ENCODE measurements at places on chromosomes 11 and 22. TPM values are rescaled to one million over a fixed set of nuclear protein-coding genes. Genes with fewer than 3 reads are reported as not detected.

Gene ENTHD1
- total RNA-seq, result not detected

Gene NAP1L4
- 201 TPM for total RNA-seq

Gene ARHGAP8
- 105 TPM for total RNA-seq

Gene CENPM
- 16.9 TPM for total RNA-seq

Gene NXPE4
- not detected for total RNA-seq

Gene RASSF7
- total RNA-seq, result 38.2 TPM

Gene OR6Q1
- total RNA-seq, result not detected

Gene TPBGL
- not detected for total RNA-seq

Gene HSPB2
- not detected for total RNA-seq

Gene OR9G4
- total RNA-seq, result not detected

Gene SMTNL1
- not detected for total RNA-seq

Gene OR52B6
- total RNA-seq, result not detected

GRCh38 chr11:91136631-91137030, 913.8 kb upstream of the CHORDC1 start:
- H3K27me3 ChIP-seq, result no peaks in the 10 kb centered on the region
- no peaks in the 10 kb centered on the region for H3K4me1 ChIP-seq
- no peak for DNase-seq
- H3K4me3 ChIP-seq, result no peak overlapping the region

DNA sequence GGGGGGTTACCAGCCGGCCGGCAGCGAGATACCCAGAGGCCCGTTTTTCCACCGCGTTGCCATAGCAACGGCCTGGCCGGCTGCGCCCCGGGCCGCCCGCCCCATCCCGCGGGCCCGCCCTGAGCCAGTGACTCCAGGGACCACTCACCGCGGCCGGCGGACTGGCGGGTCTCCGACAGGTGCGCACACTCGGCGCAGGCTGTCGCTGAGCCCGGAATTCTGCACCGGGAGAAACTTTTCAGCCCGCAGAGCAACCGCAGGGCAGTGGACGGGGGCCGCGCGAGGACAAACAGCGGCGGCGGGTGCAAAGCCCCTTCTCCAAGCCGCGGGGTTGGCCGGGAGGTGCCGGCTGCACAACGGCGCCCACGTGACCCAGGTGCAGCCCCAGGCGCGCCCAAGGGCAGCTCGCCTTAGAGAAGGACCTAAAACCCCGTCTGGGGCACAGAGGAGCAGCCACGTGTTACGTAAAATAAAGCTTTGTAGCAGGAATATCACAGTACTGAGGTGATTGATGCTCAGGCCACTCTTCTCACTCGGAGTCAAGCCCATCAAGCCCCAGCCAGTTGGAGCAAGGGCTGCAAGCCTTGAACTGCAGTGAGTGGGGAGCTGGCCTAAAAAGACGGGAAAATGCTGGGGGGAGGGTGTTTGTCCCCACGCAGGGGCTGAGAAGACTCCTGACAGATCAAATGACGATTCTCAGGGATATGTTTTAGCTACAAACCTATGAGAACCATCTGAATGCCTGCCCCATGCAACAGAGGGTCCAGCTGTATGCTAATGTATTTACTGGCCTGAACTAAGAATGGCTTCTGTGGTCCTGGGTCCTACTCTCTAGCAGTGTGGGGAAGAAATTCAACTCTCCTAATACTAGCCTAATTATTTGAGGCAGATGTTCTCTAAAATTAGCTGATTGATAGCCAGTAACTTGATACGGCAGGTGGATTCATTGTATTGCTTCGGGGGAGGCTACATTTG, at the start of gene STK33:
Gene STK33, minus strand, starts transcription at position 294 of the 975 bp plus-strand sequence. CDS start 119,323 bp downstream, outside the sequence.
- H3K36me3 ChIP-seq, result no peaks in the 10 kb centered on the region
- H3K27me3 ChIP-seq, result no peaks in the 10 kb centered on the region
- H3K27ac ChIP-seq, result peak within 1 kb of the TSS; percentile 87
- H3K4me1 ChIP-seq, result peaks cover 10% of the 10 kb centered on the region

GRCh38 chr11:69232821-69233743, 60.9 kb upstream of the MYEOV start:
- H3K27me3 ChIP-seq, result peaks cover 3% of the 10 kb centered on the region
- DNase-seq, result no peak
- H3K27ac ChIP-seq, result no peak overlapping the region
- H3K4me1 ChIP-seq, result no peaks in the 10 kb centered on the region
- H3K4me3 ChIP-seq, result no peak overlapping the region

- H3K27me3 ChIP-seq, result peaks cover 12% of the 10 kb centered on the region
- no peak overlapping the region for H3K4me3 ChIP-seq
- H3K36me3 ChIP-seq, result no peaks in the 10 kb centered on the region
- peak overlapping the region; percentile 19 for H3K27ac ChIP-seq
- no peak for DNase-seq
These were observed 4.1 kb upstream of the CD82 start for GRCh38 chr11:44561275-44561805.

- H3K27ac ChIP-seq, result no peak overlapping the region
- no peaks in the 10 kb centered on the region for H3K4me1 ChIP-seq
- H3K36me3 ChIP-seq, result no peaks in the 10 kb centered on the region
- H3K27me3 ChIP-seq, result peaks cover 57% of the 10 kb centered on the region
These were observed 11.8 kb downstream of the C11orf87 start for GRCh38 chr11:109433753-109434256.

- peaks cover 71% of the 10 kb centered on the region for H3K27me3 ChIP-seq
- peaks cover 1% of the 10 kb centered on the region for H3K4me1 ChIP-seq
- H3K36me3 ChIP-seq, result no peaks in the 10 kb centered on the region
- no peak for DNase-seq
These were observed 1404.7 kb downstream of the BRD1 start for GRCh38 chr22:48422900-48423480.

DNA sequence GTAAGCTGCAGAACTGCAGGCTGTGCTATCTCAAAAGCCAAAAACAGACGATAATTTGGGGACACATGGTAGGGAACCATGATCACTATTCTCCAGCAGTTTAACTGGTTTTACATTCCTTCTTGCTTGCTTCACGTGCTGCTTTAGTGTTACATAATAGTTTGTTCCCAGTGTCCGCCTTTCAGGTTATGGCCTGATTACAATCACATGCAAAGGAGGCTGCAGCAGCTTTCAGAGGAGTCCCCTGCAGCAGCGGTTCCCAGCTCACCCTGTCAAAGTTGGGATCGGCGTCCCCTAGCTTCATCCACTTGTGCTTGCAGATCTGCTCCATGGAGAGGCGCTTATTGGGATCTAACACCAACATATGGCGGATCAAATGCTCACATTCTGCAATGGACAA, 39.2 kb upstream of the APOA1 start:
- no peaks in the 10 kb centered on the region for H3K27me3 ChIP-seq
- no peak overlapping the region for H3K4me3 ChIP-seq
- no peak for DNase-seq
- H3K4me1 ChIP-seq, result peaks cover 1% of the 10 kb centered on the region
- no peak overlapping the region for H3K27ac ChIP-seq
- peaks cover 17% of the 10 kb centered on the region for H3K36me3 ChIP-seq

DNA sequence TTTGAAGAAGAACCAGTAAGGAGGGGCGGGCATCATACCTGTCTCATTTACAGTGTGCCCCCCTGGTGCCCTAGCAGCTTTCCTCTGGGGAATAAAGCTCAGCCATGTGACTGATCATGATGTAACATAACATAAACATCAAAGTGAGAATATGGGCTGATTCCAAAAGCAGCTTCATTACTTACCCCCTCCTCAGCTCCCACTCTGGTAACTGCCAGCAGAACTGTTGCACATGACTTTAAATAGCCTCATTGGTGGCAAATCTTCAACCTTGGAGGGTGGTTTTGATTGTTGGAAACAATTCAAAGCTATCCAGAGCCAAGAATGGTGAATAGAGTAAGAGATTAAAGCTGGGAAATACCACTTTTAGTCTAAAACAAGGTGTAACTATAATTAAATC, 384.6 kb downstream of the BUD13 start:
- no peaks in the 10 kb centered on the region for H3K4me1 ChIP-seq
- H3K4me3 ChIP-seq, result no peak overlapping the region
- no peak for DNase-seq
- H3K27me3 ChIP-seq, result no peaks in the 10 kb centered on the region
- H3K36me3 ChIP-seq, result no peaks in the 10 kb centered on the region

GRCh38 chr22:37491559-37492427, 5.6 kb upstream of the MFNG start:
- DNase-seq, result no peak
- H3K4me1 ChIP-seq, result peaks cover 17% of the 10 kb centered on the region
- no peak overlapping the region for H3K27ac ChIP-seq

DNA sequence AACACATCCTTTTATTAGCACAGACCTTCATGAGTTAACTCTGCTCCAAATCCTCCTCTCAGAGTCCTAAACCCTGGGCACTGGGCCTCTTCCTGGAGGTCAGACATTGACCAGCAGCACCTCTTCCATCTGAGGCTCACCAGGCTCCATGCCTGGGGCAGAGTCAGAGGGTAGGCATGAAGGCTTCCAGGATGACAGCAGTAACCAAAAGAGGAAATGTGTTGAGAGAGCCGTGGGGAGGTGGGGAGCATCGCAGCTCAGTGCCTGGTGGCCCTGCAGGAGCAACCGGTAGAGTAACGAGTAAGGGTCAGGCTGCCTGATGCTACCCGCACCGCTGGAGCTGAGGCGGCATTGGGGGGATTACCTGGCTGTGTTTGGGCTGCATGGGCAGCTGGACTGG, 9.4 kb upstream of the NAV2 start:
- no peak overlapping the region for H3K4me3 ChIP-seq
- peaks cover 25% of the 10 kb centered on the region for H3K27me3 ChIP-seq
- no peaks in the 10 kb centered on the region for H3K36me3 ChIP-seq
- DNase-seq, result no peak

- H3K36me3 ChIP-seq, result no peaks in the 10 kb centered on the region
- no peak for DNase-seq
- no peaks in the 10 kb centered on the region for H3K27me3 ChIP-seq
- no peaks in the 10 kb centered on the region for H3K4me1 ChIP-seq
- H3K27ac ChIP-seq, result no peak overlapping the region
- no peak overlapping the region for H3K4me3 ChIP-seq
These were observed 840.3 kb upstream of the LRRC4C start for GRCh38 chr11:42299780-42300179.

GRCh38 chr22:22773979-22774604, 113.5 kb upstream of the IGLL5 start:
- no peak overlapping the region for H3K27ac ChIP-seq
- H3K27me3 ChIP-seq, result peaks cover 13% of the 10 kb centered on the region
- DNase-seq, result no peak
- peaks cover 3% of the 10 kb centered on the region for H3K4me1 ChIP-seq
- H3K4me3 ChIP-seq, result no peak overlapping the region

- H3K4me3 ChIP-seq, result peak overlapping the region; percentile 90
- DNase-seq, result peak; percentile 40
These were observed 1.0 kb downstream of the ZBTB16 start for GRCh38 chr11:114060392-114061047.

GRCh38 chr22:41845380-41846267, 12.7 kb downstream of the SREBF2 start:
- peaks cover 51% of the 10 kb centered on the region for H3K4me1 ChIP-seq
- peak overlapping the region; percentile 17 for H3K4me3 ChIP-seq
- no peaks in the 10 kb centered on the region for H3K27me3 ChIP-seq
- no peak for DNase-seq
- peak overlapping the region; percentile 79 for H3K27ac ChIP-seq
- H3K36me3 ChIP-seq, result peaks cover 4% of the 10 kb centered on the region

DNA sequence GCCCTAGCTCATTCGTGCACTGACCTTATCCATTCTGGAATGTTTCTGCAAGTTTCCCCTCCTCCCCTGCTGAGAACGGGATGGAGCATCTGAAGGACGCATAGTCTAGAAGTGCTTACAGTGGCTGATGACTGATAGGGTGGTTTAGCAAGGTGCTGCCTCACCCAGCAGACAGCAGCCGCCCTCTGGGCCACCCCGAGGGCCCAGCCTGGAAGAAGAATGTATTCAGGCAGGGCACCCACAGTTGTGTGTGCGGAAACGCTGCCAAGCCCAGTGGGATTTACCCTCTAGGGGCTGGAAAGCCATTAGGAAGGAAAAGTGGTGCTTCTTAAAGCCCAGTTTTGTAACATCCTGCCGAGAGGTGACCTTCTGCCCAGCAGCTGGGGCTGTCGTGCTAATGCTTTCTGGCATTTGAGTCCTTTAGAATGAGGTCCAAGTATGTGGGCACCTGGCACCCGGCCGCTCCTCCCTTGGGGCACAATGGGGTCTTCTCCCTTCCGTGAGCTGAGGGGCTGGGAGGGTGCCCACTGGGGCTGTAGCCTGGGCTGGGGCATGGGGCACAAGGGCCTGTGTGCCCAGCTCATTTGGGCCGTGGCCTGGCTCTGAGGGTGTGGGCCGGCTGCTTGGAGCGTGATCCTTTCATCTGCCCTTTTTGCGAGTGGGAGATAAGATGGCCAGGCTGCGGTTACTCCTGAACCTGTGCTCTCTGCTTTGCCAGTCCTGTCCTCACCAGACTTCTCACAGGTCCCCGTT, 14.4 kb downstream of the FBLN1 start:
- H3K4me1 ChIP-seq, result peaks cover 10% of the 10 kb centered on the region
- H3K36me3 ChIP-seq, result peaks cover 7% of the 10 kb centered on the region
- no peaks in the 10 kb centered on the region for H3K27me3 ChIP-seq
- no peak overlapping the region for H3K4me3 ChIP-seq
- no peak overlapping the region for H3K27ac ChIP-seq
- no peak for DNase-seq

DNA sequence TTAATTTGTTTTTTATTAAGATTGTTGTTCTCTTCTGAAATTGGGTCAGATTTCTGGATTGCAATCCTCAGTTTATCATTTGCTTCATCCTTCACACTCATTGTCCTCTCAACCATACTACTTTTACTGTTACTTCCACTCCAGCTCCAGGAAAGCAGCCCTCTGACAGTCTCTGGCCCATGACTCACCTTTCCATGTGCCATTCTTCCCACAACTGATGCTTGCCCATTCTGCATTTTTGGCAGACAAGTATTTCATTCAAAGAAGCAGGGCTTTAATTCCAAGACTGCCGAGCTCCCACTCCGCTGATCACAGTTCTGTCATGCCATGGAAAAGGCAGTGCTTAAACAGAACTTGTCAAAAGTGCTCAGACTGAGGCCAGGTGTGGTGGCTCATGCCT, 139.2 kb downstream of the WNT11 start:
- H3K36me3 ChIP-seq, result peaks cover 14% of the 10 kb centered on the region
- peak overlapping the region; percentile 23 for H3K27ac ChIP-seq

DNA sequence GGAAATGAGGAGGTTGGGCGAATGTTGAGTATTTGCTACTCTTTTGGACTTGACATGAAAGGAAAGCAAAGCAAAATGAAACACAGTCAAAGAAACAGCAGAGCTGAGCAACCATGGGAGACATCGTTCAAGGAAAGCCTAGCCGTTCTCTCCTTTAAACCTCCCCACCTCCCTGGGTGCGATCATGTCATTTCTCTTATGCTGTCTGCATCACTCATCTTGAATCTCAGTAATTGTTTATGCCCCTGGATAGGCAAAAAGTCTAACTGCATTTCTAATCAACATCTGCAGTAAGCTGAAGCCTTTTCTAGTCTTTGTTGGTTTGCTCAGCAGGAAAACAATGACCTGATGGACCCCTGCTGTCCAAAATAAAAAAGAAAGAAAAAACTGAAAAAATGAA, 107.0 kb downstream of the MSANTD4 start:
- H3K27me3 ChIP-seq, result no peaks in the 10 kb centered on the region
- H3K36me3 ChIP-seq, result no peaks in the 10 kb centered on the region
- H3K27ac ChIP-seq, result no peak overlapping the region
- no peak overlapping the region for H3K4me3 ChIP-seq
